ENCODE measurements at places on chromosomes 6 and 20.

DNA sequence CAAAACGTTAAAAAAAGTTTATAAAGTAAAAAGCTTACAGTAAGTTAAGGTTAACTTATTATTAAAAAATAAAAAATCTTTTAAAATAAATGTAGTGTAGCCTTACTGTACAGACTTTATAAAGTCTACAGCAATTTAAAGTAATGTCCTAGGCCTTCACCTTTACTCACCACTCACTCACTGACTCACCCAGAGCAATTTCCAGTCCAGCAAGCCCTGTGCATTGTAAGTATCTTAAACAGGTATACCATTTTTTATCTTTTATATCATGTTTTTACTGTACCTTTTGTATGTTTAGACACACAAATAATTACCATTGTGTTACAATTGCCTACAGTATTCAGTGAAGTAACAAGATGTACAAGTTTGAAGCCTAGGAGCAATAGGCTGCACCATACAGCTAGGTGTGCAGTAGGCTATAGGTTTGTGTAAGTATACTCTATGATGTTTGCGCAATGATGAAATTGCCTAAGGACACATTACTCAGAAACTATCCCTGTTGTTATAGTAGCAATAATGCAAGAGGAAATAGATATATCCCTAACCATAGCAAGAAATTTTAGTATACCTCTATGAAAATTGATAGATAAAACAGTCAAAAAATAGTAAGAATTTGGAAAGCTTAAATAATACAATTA lies 39.5 kb downstream of the FBXO5 start:
- no peak for DNase-seq

GRCh38 chr20:16898433-16898832 lies 150.3 kb downstream of the OTOR start:
- no peak for DNase-seq

- no peak for DNase-seq
Measured at GRCh38 chr6:167855825-167856425, 29.2 kb downstream of the AFDN start.

GRCh38 chr6:139981066-139981624 lies 606.7 kb upstream of the CITED2 start:
- DNase-seq, result no peak

DNA sequence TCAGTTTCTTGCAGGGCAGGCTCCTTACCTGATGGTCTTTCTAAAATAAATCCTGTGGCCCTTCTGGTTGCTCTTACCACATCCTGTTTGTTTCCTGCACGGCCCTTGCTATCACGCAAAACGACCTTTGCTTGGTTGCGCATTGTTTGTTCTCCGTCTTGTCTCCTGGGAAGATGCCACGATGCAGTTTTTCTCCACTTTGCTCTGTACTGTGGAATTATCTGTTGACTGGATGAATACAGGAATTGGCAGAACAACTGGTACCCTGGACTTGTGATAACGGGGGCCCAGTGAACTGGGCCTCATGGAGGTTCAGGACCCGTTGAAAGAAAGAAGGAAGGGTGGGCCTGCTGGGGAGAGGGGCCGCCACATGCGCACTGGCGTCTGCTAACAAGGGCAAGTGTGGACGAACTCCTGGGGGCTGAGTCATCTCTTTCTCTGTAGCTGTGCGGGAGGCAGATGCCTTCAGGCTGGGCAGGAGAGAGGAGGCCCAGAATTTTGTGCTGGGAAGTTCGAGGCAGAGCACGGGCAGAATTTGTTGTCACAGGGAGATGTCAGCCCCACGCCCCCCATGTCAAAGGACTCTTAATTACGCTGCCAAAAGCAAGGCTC lies 139.9 kb downstream of the BMP7 start:
- no peak for DNase-seq

DNA sequence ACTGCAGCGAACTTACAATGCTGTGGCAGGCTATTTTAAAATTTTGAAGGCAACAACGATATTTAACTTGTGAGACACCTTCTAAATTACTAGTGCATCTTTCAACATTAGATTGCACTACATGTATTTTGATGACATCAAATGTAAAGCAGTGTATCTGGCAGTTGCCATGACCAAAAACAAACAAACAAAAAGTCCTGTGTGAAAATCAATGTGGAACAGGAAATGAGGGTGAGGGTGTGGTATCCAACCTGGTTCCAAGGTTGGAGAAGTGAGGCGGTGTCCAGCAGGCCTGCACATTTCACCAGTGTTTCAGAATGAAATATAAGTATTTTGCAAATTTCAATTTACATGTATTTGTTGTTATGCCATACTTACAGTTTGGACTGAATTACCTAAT lies 112.0 kb downstream of the LAMP5 start:
- DNase-seq, result no peak

DNA sequence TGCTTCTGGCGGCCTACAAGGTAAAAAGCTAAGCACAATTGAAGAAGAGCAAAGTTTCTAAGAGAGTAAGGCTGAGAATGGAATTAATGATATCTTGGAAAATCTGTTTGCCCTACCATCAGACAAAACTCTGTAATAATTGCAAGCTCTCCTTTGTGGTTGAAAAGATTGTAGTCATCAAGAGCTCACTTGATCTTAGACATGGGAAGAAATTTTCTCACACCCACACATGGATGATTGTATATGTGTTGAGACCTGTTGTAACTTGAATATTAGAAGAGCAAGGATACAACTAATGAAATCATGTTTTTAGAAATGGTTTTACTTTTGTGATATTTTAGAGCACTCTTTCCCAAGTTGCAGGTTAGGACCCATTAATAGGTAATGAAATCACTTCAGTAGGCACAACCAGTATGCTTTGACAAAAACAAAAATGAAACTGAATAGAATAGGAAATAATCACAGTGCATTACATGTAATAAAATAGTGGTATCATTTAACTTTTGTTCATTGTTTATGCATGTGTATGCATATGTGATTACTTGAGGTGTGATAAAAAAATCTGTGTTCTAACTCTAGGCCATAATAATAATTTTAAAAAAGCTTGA lies 14.0 kb downstream of the DCBLD1 start:
- no peak for DNase-seq

- no peak for DNase-seq
Measured at GRCh38 chr6:36052097-36052496, 24.5 kb downstream of the MAPK14 start.

DNA sequence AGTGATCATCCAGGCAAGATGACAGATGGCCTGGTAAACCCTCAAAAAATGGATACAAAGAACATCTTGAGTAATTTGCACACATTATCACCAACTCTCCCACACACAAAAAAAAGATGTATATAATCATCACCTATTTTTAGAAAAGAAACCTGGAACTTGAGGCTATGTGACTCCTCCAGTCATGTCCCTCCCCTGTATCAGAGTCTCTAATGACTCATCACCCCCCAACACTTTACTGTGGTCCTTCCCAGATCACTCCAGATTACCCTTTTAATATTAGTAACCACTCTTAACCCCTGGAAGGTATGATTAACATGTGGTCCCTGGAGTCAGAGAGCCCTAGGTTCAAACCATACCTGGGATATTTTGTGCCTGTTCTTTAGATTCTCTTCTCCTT lies 144.8 kb downstream of the ZNF217 start:
- DNase-seq, result no peak

GRCh38 chr6:149963212-149963461 lies 606 bp upstream of the ULBP1 start:
- peak; percentile 42 for DNase-seq

- no peak for DNase-seq
Measured at GRCh38 chr6:24738741-24739140, 19.8 kb upstream of the C6orf62 start.

GRCh38 chr20:8094850-8095249 lies 37.2 kb upstream of the PLCB1 start:
- no peak for DNase-seq

- DNase-seq, result no peak
Measured at GRCh38 chr6:156727715-156728385, 49.3 kb upstream of the ARID1B start.

DNA sequence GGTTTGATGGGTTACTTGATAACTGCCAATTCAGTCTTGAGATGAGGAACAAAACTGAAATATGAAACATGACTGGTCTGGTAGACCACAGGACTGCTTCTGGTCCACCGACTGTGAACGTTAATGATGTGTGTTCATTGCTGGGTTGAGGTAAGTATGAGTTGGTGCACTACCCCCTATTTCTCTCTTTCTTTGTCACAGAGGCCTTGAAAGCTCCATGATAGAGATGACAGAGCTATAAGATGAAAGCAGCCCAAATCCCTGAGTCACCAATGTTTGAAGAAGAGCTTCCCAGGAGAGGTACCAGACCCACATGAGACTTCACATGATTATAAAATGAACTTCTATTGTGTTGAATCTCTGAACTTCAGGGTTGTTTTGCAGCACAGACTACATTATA lies 555.5 kb downstream of the PTPRT start:
- no peak for DNase-seq

DNA sequence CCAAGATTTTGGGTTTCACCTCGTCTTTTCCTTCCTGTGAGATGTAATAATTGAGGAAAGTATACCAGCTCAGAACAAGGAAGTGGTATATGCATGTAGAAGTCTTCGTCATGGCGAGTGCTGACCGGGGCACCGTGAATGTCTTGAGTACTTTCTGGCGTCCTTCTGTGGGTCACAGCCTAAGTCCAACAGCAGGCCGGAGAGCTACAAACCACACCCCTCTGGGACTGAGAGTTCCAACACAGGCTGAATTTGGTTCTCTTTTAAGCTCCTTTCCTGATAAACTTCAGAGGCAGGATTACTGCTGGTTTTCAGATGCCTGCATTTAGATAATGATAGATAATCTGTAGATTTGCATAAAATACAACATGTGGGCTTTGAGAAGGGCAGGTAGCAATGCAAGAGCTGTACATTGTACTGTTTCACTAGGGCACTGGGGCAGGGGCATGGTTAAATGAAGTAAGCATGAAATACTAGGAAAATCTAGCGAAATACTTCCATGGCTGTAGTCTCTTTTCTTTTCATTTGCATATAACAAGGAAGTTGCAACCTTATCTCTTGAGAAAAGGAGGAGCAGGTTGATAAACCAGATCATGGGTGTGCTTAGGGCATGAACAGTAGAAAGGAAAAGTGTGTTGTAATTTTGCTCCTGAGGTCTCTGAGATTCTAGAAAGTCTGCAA lies at the start of gene ADTRP:
Gene ADTRP, minus strand, starts transcription at position 156 of the 681 bp plus-strand sequence. Its CDS starts 44 bp downstream, at position 112.
- no peak for DNase-seq

DNA sequence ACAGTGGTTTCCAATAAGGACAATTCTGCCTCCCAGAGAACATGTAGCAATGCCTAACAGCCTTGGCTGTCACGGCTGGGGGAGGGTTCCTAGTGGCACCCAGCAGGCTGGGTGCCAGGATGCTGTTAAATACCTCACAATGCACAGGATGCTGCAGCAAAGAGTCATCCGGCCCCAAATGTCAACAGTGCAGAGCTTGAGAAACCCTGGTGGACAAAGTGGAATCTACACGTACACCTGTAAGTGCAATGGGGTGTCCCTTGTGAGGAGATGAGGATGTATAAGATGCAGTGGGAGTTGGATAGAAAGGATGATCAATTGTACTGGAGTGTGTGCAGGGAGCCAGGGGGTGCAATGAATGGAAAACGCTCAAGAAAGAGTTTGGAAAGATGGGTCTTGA lies 142.4 kb downstream of the FNDC1 start:
- no peak for DNase-seq

DNA sequence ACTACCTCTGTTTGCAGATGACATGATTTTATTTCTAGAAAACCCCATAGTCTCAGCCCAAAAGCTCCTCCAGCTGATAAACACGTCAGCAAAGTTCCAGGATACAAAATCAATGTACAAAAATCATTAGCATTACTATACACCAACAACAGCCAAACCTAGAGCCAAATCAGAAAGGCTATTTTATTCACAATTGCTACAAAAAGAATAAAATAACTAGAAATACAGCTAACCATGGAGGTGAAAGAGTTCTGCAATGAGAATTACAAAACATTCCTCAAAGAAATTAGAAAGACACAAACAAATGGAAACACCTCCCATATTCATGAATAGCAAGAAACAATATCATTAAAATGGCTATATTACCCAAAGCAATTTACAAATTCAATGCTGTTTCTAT lies 65.6 kb upstream of the HTR1E start:
- no peak for DNase-seq

DNA sequence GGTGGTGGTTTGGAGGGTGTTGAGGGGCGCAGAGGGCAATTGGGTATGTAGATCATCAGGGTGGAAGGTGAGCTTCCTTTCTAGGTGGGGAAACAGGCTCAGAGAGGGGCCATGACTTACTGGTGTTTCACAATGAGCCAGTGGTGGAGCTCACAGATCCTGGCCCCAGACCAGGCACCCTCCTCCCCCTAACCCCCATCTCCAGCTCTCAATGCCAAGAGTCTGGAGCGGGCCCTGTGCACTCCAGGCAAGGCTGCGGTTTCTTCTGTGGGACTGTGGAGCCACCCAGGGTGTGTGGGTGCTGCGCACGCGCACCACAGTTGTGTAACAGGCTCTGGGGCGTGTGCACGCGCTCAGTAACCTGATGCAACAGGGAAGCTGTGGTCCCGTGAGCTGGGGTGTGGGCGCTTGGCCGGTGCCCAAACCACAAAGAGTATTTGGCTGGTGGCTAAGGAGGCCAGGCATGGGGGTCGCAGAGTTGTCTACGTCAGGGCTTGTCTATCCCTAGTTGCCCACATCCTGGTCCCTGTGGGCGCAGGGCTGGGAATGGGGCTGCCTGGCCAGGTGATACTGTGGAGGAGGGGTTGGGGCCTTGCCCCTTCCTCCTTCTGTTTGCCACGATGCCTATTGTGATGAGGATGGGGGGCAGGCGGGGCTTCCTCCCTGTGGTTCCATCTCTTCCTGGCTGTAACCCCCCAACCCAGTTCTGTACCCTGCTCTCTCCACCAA lies 37.5 kb upstream of the MRPS18A start:
- DNase-seq, result peak; percentile 75
